ENCODE measurements at places on chromosomes 16 and 17.
A peak's percentile ranks its signal among the peaks of the same experiment; 100 is the strongest.

GRCh38 chr16:58020628-58021521, 4.7 kb upstream of the MMP15 start:
- H3K27me3 ChIP-seq, result no peaks in the 10 kb centered on the region
- H3K27ac ChIP-seq, result peak overlapping the region; percentile 31

GRCh38 chr17:57032343-57032742, 52.7 kb upstream of the AKAP1 start:
- H3K27me3 ChIP-seq, result no peaks in the 10 kb centered on the region
- no peak for DNase-seq
- peaks cover 26% of the 10 kb centered on the region for H3K4me1 ChIP-seq
- no peak overlapping the region for H3K4me3 ChIP-seq

DNA sequence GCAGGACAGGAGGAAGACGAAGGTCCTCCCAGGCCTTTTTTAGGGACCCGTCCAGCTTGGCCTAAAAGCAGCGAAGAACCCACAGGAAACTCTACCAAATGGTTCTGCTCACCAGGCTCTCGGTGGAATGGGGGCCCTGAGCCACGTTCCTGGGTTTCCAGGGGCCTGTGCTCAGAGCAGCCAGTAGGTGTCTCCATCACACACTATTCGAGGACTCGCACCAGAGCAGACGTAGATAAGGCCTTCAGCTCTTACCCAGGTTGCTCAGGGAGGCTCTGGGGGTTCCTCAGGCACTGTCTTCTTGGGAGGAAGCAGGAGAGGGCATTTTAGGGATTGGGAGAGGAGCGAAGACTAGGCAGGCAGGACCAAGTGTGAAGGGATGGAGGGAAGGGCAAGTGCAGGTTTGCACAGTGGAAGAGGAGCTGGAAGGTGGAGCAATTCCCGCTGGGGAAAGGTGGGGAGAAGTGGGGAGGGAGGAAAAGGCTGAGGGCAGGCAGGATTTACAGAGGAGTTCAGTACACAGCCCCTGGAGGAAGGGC, 157.1 kb downstream of the RGS9 start:
- no peak overlapping the region for H3K27ac ChIP-seq
- H3K27me3 ChIP-seq, result no peaks in the 10 kb centered on the region
- H3K4me3 ChIP-seq, result no peak overlapping the region
- H3K36me3 ChIP-seq, result no peaks in the 10 kb centered on the region
- no peaks in the 10 kb centered on the region for H3K4me1 ChIP-seq

- no peak overlapping the region for H3K4me3 ChIP-seq
- H3K27me3 ChIP-seq, result peaks cover 3% of the 10 kb centered on the region
- no peaks in the 10 kb centered on the region for H3K36me3 ChIP-seq
- DNase-seq, result no peak
Observed at GRCh38 chr16:50622029-50622428, 59.1 kb downstream of the SNX20 start.

GRCh38 chr17:43021741-43022512, at the start of gene VAT1:
TSS of gene VAT1 (minus strand) at chr17:43022385. CDS start at chr17:43022322, 63 bp downstream.
- no peaks in the 10 kb centered on the region for H3K27me3 ChIP-seq
- peak within 1 kb of the TSS; percentile 85 for H3K27ac ChIP-seq
- H3K36me3 ChIP-seq, result no peaks in the 10 kb centered on the region
- H3K4me3 ChIP-seq, result peak within 1 kb of the TSS; percentile 97

DNA sequence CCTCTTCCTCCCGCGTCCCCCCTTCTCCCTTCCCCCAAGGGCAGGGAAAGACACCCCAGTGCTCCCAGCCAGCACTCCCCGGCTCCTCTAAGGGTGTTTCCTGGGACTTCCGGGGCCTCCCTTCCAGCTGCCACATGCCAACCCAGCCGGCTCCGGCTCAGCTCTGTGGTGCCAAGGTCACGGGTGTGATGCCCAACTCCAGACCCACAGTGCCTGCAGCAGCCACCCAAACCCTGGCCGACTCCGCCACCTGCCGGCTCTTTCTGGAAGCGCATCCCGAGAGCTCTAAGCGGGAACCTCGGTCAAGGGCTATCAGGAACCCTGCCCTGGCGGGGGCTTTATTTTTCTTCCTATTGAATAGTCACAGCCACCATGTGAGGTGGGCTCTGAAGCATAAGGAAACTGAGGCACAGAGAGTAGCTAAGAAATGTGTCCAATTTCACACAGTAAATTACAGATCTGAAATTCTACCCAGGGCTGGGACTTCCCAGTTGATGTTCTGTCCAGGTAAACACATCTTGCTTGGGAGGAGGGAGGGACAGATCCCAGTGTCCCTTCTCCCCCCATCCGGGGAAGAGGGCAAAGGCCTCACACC, 3.3 kb upstream of the PPP1R1B start:
- peaks cover 64% of the 10 kb centered on the region for H3K27me3 ChIP-seq
- no peak overlapping the region for H3K4me3 ChIP-seq
- peak; percentile 82 for DNase-seq
- H3K4me1 ChIP-seq, result peaks cover 14% of the 10 kb centered on the region
- H3K27ac ChIP-seq, result no peak overlapping the region

- DNase-seq, result no peak
- H3K4me1 ChIP-seq, result peaks cover 6% of the 10 kb centered on the region
- no peak overlapping the region for H3K4me3 ChIP-seq
- H3K36me3 ChIP-seq, result peaks cover 8% of the 10 kb centered on the region
- no peaks in the 10 kb centered on the region for H3K27me3 ChIP-seq
Observed at GRCh38 chr17:47687748-47688147, 6.2 kb upstream of the TBKBP1 start.

GRCh38 chr16:83356266-83356665, 451.5 kb upstream of the HSBP1 start:
- DNase-seq, result peak; percentile 81
- H3K4me1 ChIP-seq, result no peaks in the 10 kb centered on the region
- no peaks in the 10 kb centered on the region for H3K27me3 ChIP-seq
- H3K36me3 ChIP-seq, result no peaks in the 10 kb centered on the region

DNA sequence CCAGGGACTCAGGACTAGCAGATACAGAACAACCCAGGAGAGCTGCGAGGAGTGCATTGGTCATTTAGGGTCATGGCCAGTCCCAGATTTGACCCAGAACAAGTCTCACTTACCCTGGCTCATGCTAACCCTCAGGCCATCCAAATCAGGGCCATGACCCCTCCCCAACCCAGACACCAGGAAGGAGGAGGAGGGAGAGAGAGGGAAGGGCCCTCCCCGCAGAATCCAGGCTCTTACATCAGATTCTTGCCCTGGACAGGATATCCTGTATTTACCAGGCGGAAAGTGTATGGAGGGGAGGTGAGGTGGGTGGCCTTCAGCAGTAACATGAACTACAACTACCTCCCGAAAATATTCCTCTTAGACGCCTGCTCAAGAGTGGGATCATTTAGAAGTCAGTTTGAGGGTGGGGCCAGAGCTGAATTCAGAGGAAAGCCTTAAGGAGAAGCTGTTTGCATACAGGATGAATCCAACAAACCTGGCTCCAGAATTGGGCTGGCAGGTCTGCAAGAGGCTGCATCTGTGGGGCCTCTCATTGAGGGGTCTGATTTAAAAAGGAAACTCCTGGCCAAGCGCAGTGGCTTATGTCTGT, 2.1 kb downstream of the VAT1 start:
- H3K27me3 ChIP-seq, result no peaks in the 10 kb centered on the region
- peak overlapping the region; percentile 7 for H3K4me3 ChIP-seq
- no peak for DNase-seq
- peak overlapping the region; percentile 84 for H3K27ac ChIP-seq

DNA sequence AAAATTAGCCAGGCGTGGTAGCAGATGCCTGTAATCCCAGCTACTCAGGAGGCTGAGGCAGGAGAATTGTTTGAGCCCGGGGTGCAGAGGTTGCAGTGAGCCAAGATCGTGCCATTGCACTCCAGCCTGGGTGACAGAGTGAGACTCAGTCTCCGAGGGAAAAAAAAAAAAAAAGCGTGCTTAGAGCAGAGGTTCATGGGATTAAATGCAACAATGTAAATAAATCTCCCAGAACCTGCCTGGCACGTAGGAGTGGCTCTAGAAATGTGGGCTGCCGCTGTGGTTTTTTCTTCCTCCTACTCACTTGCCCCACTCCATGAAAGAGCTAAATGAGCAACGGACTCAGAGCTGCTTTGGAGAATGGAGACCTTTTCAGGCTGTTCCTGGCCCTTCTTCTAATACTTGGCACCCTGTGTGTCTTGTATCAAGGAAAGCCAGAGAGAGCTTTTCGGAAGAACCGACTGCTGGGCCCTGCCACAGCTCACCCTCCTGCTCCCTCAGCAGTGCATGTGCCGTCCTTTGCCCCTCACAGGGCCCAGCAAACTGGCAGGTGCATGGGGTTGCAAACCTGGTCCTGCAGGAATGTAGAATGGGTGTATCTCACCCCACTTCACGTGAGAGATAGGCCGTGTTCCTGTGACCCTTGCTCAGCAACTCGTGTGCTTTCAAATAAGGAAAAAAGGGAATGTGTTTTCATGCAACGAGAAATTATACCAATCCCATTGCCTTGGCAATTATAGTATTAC, 52.0 kb downstream of the LDHD start:
- H3K27ac ChIP-seq, result no peak overlapping the region
- no peak overlapping the region for H3K4me3 ChIP-seq
- H3K4me1 ChIP-seq, result peaks cover 11% of the 10 kb centered on the region

- no peak overlapping the region for H3K4me3 ChIP-seq
- H3K27ac ChIP-seq, result peak overlapping the region; percentile 39
- H3K36me3 ChIP-seq, result no peaks in the 10 kb centered on the region
- H3K4me1 ChIP-seq, result peaks cover 17% of the 10 kb centered on the region
- no peaks in the 10 kb centered on the region for H3K27me3 ChIP-seq
Observed at GRCh38 chr16:28876973-28877654, 1.2 kb upstream of the ATP2A1 start.

DNA sequence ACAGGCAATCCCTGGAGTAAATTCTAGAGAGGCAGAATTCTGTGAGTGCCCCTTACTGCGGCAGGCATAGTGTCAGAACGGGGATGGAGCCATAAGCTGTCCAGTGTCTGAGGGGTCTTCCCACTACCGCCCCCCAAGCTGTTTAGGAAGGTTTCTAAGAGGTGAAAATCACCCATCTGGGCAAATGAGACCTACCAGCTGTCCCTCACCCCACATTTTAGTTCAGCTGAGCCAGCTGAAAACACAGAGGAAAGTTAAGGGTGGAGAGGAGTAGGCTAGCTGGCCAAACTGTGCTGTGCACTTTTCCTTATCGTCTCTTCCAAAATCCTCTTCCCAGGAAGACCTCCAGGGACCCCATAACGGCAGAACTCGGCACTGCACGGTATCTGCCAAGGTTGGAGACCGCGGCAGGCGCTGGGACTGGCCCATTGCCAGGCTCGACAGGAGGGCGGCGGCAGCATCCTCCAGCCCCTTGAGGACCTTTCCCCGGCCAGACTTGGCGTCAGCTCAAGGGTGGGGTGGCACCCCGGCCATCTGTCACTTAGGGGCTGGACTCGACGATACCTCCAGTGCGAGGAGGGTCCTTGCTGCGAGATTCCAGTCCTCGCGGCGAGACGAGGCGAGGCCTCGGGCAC, 955 bp downstream of the ACLY start:
- H3K27ac ChIP-seq, result peak overlapping the region; percentile 74
- peaks cover 4% of the 10 kb centered on the region for H3K4me1 ChIP-seq
- DNase-seq, result peak; percentile 47
- no peaks in the 10 kb centered on the region for H3K27me3 ChIP-seq
- H3K36me3 ChIP-seq, result peaks cover 3% of the 10 kb centered on the region

- no peak overlapping the region for H3K4me3 ChIP-seq
Observed at GRCh38 chr16:53458635-53459034, 24.4 kb downstream of the RBL2 start.

DNA sequence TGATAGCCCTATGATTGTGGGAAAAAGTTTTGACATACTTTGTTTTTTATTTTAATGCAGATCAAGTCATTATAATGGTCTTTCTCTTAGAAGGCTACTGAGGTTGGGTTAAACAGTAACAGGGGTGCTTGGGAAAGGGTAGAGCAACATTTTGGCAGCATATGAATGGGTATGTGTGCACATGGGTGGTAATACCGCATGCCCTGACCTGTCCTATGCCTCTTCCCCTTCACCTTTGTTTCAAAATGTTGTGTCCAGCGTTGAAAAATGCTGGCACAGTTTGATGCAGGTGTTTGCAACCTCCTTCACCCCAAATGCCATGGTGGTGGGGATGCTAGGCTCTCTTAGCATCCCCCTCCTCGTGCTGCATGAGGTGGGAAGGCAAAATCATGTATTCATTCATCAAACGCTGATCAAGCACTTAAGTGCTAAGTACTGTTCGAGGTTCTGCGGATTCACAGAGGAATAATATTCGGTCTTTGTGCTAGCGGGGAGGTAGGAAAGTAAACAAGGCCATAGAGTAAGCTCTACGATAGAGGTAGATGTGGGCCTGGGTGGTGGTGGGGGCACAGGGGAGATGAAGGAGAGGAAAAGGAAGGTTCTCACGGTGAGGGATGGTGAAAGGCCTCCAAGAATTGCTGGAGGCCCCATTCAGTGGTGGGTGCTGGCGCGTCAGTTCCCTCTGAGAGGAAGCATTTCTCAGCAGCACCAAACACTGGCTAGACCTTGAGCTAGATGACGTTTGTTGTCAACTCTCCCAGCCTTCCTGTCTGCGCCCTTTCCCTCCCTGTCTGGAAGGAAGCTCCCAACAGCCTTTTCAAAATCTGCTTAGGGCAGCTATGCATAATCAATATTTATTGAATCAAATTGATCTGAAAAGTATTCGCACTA, 13.3 kb upstream of the MARCHF10 start:
- no peaks in the 10 kb centered on the region for H3K36me3 ChIP-seq
- DNase-seq, result peak; percentile 66
- no peaks in the 10 kb centered on the region for H3K27me3 ChIP-seq
- no peak overlapping the region for H3K4me3 ChIP-seq
- peak overlapping the region; percentile 19 for H3K27ac ChIP-seq

- peaks cover 4% of the 10 kb centered on the region for H3K4me1 ChIP-seq
- no peak overlapping the region for H3K4me3 ChIP-seq
- no peaks in the 10 kb centered on the region for H3K27me3 ChIP-seq
- no peaks in the 10 kb centered on the region for H3K36me3 ChIP-seq
- H3K27ac ChIP-seq, result no peak overlapping the region
Observed at GRCh38 chr17:76658242-76658662, 14.7 kb upstream of the ST6GALNAC1 start.

GRCh38 chr16:56884026-56884582, 19.1 kb downstream of the SLC12A3 start:
- DNase-seq, result no peak
- H3K4me3 ChIP-seq, result no peak overlapping the region
- H3K4me1 ChIP-seq, result no peaks in the 10 kb centered on the region
- no peaks in the 10 kb centered on the region for H3K36me3 ChIP-seq
- no peaks in the 10 kb centered on the region for H3K27me3 ChIP-seq
- no peak overlapping the region for H3K27ac ChIP-seq

DNA sequence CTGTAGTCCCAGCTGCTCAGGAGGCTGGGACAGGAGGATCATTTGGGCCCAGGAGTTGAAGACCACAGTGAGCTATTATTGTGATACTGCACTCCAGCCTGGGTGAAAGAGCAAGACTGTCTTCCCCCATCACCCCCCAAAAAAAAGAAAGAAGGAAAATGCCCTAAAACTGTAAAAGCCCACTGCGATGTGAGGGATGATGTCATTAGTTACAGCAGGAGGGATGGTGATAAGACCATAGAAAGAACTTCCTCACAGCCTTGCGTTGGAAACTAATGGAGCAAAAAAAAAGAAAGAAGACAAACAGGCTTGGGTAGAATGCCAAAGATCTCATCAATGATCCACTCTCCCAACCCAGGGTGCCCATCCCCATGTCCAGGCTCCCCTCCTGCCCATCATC, 18.7 kb downstream of the ZNF385C start:
- no peak for DNase-seq
- no peak overlapping the region for H3K4me3 ChIP-seq
- peaks cover 9% of the 10 kb centered on the region for H3K4me1 ChIP-seq
- H3K36me3 ChIP-seq, result no peaks in the 10 kb centered on the region
- no peaks in the 10 kb centered on the region for H3K27me3 ChIP-seq
